ENCODE measurements at places on chromosomes 11 and 22.
A peak's percentile ranks its signal among the peaks of the same experiment; 100 is the strongest.

- no peak for DNase-seq
Observed at GRCh38 chr11:134751031-134751585, 339.1 kb upstream of the B3GAT1 start.

DNA sequence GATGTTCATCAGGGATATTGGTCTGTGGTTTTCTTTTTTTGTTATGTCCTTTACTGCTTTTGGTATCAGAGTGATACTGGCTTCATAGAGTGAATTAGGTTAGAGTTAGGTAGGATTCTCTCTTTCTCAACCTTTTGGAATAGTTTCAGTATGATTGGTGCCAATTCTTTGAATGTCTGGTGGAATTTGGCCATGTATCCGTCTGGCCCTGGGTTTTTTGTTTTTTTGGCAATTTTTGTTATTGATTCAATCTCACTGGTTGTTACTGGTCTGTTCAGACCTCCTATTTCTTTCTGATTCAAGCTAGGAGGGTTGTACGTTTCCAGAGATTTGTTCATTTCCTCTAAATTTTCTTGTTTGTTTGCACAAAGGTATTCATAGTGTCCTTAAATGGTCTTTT is 54.4 kb downstream of the ATXN10 start:
- no peak for DNase-seq

DNA sequence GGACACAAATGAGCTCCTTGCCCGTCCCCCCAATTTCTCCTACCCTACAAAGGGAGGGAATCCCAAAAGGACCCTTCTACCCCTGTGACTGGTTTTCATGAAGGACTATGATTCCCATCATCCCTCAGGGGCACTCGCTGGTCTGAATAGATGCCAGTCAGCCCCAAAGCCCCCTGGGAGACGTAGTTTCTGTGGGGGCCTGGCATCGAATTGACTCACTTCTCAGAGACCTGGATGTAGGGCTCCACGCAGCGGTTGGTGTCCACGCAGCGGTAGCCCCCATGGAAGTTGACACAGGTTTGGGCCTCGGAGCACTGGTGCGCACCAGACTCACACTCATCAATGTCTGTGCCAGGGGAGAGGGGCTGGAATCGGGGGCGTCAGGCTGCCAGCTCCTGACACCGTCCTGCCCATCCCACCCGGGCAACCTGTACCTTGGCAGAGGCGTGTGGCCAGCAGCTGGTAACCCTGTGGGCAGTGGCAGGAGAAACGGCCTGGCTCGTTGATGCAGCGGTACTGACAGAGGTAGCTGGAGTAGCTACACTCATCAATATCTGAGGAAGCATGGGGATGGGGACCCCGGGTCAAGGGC is 4.4 kb downstream of the EFEMP2 start:
- no peak for DNase-seq

DNA sequence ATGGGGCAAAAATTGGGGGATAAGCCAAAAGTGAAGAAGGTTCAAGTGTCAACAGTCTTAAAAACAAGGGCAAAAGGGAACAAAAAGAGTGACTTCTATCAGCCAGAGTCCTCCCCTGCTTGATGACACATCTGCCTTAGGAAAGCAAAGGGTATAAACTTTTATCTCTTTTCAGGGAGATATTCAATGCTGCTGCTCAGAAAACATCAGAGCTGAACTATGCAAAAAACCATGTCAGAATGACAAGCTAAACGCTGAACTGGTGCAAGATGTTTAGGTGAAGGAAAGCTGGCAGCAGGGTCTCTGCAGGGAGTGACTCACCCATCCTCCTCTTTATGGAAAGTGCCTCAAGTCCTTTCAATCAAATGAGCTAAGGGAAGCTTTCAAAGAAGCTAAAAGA is 24.7 kb downstream of the ALG9 start:
- peak; percentile 69 for DNase-seq

- DNase-seq = no peak
Observed at GRCh38 chr11:118514103-118514502, 13.2 kb upstream of the TTC36 start.
